Memory B cell (primary cell): ENCODE measurements at places on chromosomes 2 and 18.

DNA sequence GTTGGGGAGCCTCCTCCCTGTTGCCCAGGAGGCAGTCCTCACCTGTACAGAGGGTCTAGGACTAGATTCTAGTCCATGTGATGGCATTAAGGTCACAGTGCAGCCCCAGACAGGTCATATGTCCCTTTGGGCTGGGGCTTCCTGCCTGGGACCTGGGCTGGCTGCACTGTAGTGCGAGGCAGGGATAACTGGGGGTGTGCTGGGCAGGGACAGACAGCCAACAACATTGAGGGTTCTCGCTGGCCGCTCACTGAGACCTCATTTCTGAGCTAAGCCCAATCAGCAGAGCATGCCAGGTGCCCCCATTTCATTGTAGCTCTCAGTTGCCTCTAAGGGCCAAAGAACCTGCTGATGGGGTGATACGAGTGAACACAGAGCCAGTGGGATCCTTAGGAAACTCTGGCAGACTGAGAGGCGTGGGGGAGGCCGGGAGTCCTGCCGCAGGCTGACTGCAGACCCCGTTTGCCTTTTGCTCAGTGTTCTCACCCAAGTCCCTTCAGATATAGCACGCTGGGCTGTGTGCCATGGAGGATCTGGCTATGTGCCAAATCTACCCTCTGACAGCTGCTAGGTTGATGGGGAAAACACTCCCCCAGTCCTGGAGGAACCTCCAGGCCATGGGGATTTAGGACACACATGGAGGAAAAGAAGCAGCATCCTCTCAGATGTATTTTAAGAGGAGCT is 51.9 kb downstream of the DYSF start:
- no peak for DNase-seq

DNA sequence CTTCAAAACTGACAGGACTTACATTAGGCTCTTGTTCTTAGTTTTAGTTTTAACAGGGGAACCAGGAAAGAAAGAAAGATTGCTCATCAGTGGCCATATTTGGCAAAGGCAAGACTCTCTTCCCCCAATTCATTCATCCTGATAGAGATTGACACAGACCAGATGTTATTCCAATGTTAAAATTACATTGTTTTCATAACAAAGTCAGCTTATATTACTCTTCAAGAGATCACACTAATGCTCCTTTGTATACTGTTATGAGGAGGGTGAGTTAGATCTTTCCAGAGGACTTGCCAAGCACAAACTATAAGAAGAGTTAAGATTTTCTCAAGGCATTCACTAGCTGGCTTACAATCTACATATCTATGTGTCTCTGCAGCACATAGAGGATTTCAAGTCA is 252.1 kb downstream of the SLC8A1 start:
- DNase-seq: no peak

DNA sequence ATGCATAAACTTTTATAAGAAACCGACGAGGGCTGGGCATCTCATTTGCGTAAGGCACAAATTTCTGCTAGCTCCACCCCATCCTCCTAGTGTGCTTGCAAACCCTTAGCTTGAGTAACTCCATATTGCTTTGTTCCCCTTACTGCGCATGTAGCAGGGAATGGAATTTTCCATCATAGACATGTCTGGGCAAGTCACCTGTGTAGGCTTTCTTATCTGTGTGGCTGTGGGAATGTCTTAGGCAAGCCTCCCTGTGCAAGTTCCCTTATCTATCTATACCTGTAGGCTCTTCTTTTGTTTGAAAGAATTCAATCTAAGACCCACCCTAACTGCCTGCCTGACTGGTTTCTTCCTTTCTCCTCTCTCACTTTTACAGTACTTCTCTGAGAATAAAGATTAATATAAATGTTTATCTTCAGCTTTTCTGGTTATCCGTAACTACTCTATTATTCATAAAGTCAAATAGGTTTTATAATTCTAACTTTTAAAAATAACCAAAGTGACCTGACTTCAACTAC is 217.6 kb upstream of the FIGN start:
- no peak for DNase-seq

DNA sequence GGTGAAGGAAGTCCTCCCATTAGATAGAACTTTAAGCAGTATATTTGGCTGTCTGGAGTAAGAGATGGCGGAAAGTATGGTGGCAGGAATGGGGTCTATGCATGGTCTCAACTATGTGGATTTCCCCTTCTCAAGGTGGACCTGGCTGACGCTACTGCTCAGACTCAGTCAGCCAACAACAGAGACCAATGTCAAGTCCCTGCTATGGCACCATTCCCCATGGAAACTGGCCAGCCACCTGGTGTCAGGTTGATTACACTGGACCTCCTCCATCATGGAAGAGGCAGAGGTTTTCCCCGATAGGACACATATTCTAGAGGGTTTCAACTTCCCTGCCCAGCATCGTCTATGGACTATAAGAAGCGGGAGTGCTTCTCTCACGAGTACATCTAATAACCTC is 8.6 kb upstream of the FAHD2A start:
- no peak for DNase-seq

DNA sequence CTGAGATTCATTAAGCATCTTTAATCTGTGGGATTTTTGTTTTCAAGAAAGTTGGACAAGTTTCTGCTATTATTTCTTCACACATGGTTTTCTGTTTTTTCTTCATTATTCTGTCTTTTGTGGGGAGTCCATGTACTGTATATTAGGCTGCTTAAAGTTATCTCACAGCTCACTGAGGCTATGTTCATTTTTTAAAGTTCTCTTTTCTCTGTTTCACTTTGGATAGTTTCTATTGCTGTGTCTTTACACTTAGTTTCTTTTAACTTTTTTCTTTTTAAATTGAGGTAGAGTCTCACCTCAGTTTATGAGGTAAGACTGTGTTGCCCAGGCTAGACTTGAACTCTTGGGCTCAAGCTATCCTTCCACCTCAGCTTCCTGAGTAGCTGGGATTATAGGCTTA is 8.6 kb downstream of the OSBPL6 start:
- no peak for DNase-seq

GRCh38 chr2:50602636-50603327 is 429.1 kb downstream of the NRXN1 start:
- no peak for DNase-seq

DNA sequence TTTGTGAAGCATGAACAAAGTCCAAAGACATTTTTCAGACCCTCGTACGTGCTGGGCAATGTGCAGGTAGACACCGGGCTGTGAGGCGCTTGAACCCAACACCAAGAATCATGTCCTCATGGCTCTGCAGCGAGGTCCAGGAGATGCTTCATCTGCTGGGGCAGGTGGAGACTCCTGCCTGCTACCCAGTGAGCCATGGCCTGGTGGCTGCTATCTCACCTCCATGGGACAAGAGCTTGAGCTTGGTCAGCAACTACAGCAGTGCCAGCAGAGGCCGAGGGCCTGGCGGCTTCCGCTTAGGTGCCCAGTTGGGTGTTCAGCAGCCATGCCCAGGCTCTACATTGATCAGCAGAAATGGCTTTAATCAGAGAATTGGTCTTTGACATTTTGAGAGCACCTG is 281.0 kb upstream of the HS6ST1 start:
- no peak for DNase-seq

- DNase-seq: no peak
These were observed 138.1 kb downstream of the SEPTIN10 start for GRCh38 chr2:109475531-109476210.
